ENCODE measurements at places on chromosomes 7 and 10.

- no peak for DNase-seq
These were observed 11.2 kb downstream of the KPNA7 start for GRCh38 chr7:99196536-99197258.

- DNase-seq, result no peak
These were observed 106.0 kb upstream of the PRR15 start for GRCh38 chr7:29457565-29458011.

- DNase-seq, result no peak
These were observed 526.6 kb downstream of the ZNF33B start for GRCh38 chr10:42111661-42112330.

DNA sequence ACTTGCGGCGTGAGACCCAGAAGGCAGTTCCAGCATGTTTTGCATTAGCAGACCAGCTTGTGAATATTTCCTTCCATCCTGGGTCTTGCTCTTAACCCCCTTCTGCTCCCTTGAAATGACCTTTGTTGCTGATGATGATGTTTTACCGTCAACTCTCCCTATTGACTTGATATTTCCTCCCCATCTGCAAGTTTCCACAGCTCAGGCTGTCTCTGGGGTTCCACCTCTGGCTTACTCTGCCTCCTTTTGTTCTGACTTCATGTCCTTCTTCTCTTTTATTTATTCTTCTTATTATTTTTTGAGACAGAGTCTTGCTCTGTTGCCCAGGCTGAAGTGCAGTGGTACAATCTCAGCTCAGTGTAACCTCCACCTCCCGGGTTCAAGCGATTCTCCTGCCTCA, 17.2 kb downstream of the BAMBI start:
- no peak for DNase-seq

DNA sequence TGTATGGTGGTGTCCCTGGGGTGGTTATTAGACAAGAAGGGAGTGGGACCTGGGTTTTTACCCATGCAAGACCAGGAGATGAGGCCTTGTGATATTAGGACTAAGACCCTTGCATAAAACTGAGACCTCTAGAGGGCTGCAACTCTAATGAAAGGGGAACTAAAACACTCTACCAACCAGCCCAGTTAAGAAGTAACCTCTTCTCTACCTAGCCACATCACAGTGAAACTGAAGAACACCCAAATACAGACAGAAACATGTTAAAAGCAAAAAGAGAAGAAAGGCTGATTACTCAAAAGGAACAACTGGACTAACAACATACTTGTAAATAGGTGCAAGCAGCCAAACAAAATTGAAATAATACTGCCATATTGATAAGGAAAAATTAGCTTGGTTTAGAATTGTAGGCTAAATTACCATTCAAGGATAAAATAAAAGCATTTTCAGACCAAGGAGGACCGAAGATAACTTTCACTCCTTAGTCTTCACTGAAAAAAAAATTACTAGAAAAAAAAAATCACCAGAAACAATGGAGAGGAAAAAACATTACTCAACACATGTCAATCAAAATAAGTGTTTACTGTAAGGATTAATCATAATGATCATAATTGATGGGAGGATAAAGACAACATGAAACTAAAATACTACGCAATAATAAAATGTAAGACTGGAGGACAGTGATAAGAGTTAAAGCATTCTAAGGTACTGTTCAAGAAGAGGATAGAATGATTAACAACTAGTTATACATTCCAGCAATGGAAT, 27.6 kb downstream of the ERLIN1 start:
- no peak for DNase-seq

DNA sequence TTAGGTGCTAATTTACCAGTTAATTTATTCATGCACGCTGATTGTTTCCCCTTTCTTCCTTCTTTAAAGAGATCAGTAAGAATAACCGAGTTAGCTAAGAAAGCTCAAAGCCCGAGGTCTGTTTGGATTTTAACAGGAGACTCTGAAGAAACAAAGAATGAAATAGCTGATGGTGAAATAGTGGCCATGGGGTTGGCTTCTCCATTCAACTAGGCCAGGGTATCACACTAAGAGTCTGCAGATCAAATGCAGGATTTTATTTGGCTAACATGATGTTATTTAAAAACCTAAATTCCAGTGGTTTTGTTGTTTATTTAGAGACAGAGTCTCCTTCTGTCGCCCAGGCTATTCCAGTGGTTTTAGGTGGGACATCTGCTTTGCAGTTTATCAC, 65.2 kb upstream of the SYPL1 start:
- DNase-seq, result no peak

DNA sequence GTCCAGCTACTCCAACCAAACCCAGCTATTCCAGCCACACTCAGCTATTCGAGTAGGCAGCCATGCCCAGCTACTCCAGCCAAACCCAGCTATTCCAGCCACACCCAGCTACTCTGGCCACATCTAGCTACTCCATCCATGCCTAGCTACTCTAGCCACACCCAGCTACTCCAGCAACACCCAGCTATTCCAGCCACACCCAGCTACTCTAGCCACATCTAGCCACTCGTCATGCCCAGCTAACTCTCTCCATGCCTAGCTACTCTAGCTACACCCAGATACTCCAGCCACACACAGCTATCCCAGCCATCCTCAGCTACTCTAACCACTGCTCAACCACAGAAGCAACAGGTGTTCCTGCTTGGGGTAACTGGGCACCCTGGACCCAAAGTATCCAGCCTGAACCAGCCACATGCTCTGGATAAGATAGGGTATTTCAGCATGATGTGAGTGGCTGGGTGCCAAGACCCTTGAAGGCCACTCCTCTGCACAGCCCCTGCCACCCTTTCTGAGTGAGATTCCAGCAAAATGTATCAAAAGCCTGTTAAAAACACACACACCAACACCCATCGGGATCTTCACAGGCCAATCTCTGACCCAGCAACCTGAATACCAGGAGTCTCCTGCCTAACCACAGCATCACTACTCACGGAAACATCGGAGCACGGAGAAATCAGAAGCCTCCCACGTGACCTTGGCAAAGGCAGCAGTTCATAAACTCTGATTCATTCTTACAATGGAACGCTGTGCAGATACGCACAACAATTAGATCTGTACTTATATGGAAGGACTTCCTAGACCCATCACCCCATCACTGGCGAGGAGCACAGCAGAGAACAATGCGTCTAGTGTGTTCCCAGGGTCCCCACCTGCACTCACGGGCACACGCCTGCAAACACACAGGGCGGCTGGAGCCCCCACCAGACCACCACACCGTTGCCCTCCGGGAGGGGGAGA, 51.8 kb upstream of the DNAAF5 start:
- no peak for DNase-seq

All from lung (tissue), 17 donors.